Hepatocyte (in vitro differentiated cells): ENCODE measurements at places on chromosomes 2 and 18. TPM values are rescaled to one million over a fixed set of nuclear protein-coding genes. Genes with fewer than 3 reads are reported as not detected.

DNA sequence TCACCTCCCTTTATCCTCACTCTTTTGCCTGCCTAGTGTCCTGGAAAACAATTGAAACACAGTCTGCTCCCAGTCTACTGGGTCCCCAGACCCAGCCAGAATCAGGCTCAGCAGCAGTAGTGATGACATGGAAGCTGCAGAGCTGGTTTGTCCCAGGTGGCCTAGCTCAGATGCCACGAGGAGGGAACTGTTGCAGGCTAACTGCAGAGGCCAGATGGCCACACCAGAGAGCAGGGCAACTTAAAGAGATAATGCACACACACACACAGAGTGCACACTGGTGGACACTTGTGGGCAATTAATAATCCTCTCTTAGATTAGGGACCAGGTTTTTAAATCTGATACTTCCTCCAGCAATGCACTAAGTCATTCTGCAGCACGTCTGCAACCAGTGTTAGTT lies 42.4 kb downstream of the GYPC start:
- DNase-seq, result no peak

DNA sequence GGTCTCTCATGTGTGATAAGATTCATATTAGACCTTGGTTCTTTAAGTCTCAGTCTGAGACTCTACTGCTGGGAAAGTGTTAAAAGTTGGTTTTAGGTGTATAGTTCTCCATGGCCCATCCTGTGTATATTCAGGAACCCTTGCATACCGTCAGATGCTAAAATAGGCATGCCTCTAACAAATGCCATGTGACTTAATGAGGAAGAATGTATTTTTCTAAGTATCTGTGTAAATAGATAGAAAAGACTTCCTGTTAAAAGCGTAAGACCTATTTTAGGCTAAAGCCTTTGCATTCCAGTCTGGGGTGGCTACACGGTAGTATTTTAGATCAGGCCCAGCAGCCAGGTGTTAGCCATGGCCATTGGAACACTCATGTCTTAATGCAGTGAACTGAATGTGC lies 73.3 kb downstream of the RHBDD1 start:
- no peak for DNase-seq

- peak; percentile 55 for DNase-seq
Observed at GRCh38 chr2:29420999-29421782, 306.0 kb downstream of the CLIP4 start.

- no peak for DNase-seq
Observed at GRCh38 chr2:58137221-58137620, 90.6 kb downstream of the VRK2 start.

DNA sequence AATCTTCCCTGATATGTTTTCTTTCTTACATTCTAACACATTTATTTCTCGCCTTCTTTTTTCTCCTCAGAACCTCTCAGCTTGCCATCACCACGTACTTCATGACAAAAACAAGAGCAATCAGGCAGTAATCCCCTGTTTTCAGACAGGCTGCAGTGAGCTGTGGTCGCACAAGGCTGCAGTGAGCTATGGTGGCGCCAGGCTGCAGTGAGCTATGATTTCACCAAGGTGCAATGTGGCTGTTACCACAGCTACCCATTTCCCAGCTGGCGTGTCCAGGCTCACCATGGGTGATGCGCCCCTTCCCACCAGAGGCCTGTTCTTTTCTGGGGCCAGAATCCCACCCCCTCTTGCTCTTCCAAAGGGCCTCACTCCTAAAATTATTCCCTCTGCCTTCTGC lies 25.8 kb downstream of the TCF23 start:
- no peak for DNase-seq

DNA sequence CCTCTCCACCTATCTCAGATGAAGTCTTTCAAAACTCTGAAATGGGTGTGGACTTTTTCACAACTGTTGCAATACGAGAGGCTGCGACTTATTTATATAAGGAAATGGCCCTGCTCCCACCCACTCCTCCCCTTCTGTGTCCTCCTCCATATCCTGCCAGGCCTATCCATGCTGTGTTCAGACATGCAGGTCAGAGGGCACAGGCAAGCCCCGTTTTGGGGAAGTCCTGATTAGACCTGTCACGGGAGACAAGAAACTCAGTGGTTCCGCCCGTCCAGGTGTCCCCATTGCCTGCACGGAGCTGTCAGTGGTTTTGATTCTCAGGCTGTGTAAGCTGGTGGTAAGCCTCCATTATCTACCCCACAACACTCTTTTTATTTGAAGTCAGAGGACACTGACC lies 99.6 kb upstream of the MGAT5 start:
- no peak for DNase-seq

Gene MAP3K19
- 0.50 TPM in 1 of 2 replicates, not detected in the other for polyA plus RNA-seq
